ENCODE measurements at places on chromosomes 5 and 9.

- DNase-seq = no peak
These were observed 16.1 kb downstream of the C9orf50 start for GRCh38 chr9:129604766-129605163.

- no peak for DNase-seq
These were observed 133.9 kb downstream of the ESM1 start for GRCh38 chr5:54851449-54851848.

GRCh38 chr5:126098330-126099017 lies 324.7 kb upstream of the GRAMD2B start:
- no peak for DNase-seq

- DNase-seq = no peak
These were observed 20.5 kb upstream of the BHMT start for GRCh38 chr5:79091064-79091463.

GRCh38 chr5:123448743-123449142 lies 25.5 kb upstream of the CEP120 start:
- DNase-seq = no peak

- peak; percentile 24 for DNase-seq
These were observed 43.7 kb upstream of the TTC1 start for GRCh38 chr5:159965031-159965837.

DNA sequence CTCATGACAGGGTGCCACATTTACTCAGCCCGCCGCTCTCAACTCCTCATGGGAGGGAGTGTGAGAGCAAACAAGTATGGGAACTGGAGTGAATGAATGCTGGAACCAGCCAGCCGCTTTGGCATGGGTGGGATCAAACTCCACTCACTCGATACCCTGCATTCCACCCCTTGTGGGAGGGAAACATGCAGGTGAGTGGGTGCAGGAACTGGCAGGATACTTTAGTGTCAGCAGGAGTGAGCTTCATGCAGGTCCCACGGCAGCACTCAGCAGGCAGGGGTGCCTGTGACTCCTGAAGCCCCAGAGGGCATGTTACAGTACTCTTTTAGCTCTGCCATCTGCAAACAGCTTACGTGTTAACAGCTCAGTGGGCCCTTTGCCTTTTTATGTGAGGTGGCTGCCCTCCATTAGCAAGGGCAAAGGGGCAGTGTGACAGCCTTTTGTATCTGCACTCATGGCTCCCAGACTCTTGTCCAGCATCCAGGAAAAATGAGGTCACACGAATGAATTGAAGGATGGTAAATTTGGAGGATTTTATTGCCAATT lies 433.2 kb upstream of the NMUR2 start:
- DNase-seq = no peak

DNA sequence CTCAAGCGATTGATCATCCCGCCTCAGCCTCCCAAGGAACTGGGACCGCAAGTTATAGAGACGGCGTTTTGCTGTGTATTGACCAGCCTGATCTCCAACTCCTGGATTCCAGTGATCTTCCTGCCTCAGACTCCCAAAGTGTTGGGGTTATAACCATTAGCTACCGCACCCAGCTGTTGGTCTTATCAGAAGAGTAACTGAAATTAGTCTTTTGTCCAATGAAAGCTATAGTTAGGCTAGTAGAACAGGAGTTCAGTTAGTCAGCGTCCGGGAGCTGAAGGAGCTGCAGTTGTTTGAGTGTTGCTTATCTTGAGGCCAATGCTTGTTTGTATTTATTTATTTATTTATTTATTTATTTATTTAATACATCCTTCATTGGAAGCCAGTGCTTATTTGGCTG lies 3.2 kb upstream of the MIGA2 start:
- no peak for DNase-seq

DNA sequence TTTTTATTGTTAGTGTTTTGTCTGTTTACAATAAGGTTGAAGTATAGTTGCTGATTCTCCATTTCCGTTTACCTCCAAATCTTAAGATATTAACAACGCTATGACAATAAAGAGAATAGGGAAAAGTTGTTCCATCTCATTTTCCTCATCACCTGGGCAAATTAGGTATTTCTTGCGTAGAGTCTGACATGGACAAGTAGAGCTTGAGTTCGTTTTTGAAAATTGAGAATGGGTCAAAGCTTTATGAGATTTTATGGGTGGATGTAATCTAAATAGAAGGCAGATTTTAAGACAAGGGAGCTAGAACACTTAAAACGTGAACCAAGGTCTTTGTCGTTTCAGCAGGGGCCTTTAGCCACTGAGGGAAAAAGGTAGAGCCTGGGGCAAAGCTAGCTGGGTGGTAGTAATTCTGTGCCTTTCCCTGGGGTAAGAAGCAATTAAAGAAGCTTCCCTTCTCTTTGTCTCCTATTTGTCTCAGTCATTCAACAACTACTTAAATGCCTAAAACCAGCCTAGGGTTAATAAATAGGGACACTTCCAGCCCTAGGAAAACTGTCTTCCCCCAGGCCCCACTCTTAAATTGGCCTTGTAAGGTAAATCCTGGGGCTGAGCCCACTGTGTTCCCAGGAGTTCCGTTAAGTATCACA lies 551 bp upstream of the CAAP1 start:
- no peak for DNase-seq

DNA sequence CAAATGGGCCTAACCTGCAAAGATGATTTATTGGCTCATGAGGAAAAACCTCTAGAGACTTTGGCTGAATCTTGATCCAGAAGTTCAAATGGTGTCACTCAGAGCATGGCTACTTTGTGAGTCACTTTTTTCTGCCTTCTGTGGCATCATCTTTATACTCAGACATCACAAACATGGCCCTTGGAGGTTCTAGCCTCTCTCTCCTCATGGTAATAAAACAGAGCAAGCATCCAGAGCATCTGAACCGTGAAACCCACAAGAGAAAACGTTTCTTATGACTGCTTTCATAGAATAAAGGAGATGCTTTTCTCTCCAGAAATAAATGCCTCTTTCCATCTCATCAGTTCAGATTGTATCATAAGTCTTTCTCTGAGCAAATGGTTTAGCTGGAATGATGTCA lies 780.3 kb downstream of the KCTD16 start:
- DNase-seq = no peak

DNA sequence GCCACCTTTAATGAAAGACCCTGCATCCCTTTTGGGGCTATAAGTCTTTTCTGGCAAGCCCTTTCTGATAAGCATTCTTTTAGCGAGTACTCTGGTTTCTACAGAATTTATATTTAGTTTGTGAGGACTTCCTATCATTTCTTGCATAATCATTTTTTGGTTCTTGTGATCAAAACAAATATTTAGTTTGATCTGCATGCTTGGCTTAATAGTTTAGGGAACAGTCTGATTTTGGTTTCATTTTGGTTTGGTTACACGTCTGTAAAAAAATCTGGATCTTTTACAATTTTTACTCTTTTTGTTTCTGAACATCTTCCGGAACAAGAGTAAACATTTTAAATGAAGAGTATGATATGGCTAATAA lies 1074.4 kb downstream of the CDH9 start:
- no peak for DNase-seq

DNA sequence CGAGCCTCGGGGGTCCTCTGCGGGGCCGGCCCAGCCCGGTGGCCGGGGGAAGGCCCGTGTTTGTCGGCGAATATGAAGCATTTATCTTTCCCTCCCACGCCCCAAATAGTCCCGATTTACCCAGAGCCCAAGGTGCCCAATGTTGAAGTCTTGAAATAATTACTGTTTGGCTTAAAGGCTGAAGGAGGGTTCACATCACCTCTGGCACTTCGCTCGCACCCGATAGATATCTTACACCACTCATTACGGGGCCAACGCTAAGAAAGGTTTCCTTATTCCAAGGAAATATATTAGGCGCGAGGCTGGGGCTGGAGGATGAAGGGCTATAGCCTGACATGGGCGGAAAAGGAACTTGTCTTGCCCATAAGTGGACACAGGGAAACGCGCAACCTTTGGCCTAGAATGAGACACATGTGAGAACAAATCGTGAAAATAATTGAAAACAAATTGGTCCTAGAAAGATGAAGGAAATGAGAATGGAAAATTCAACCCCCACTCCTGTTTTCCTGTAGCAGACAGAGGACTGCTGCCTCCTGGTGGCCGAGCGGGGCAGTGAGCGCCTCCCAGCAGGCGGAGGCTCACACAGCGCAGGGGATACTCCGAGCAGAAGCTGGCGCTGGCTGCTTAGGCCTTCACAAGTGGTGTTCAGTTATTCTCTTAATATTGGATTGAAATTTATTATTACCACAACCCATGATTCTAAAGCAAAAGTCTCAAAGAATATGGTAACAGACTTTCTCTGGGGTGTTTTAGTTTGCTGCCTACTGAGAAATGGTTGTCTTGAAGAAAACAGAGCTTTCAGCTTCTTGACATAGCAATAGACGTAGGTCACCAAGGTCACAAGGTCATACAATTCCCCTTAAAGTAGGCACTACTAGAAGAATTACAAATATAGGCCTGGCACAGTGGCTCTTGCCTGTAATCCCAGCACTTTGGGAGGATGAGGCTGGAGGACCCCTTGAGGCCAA lies 7.9 kb downstream of the CCL21 start:
- DNase-seq = peak; percentile 81

DNA sequence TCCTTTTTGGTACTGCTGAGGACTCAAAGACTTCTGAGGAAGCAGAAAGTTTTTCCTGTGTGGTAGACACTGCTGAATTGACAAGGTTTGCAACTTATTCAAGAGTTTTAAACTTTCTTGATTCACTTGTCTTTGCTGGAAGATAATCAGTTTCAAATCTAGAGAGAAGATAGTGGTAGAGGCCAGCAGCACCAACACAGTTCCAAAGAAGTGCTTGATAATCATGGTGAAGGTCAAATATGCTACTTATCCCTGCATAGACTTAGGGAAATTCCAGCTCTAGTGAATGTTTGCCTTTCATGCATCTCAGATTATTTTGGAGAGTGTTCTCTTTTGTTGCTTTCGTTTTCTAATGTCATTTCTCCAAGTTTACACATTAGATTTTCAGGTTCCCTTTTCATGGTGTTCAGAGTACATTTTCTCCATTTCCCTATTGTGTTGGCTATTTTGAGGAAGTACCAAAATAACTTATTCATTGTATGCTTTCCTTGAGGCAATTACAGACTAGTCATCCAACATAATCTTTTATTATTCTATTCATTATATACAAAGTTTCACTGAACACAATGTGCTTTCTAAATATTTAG lies 550 bp downstream of the IFNE start:
- DNase-seq = no peak

DNA sequence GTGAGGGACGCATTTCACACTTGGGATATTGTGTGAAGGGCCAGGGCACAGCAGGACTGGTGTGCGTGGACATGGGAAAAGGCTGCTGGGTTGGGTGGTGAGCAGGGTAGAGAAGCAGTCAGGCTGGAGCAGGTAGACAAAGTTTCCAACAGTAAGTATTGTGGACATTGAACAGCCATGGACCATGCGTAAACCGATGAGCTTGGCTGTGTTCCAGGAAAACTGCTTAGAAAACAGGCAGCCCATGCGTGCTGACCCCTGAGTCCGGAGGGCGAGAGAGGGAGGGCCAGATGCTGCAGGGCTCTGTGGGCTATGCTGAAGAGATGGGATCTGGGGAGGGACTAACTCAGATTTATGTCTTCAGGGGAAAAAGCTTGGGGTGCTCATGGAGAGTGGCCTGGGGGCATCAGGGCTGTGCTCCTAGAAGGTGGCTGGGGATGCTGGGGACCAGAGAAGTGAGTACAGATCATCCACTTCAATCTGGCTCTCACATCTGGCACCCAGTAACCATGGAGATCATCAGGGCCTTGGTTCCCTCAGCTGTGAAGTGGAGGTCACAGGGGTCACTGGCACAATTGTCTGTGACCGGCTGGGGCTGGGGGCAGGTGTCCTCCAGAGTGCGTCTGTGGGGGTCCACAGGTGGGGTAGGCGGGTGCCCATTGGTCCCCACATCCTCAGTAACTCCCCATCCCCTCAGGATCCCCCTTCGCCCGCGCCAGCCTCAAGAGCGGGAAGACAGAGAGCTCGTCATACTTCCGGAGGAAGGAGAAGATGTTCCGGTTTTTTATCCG lies 93.3 kb downstream of the CACNA1B start:
- no peak for DNase-seq

DNA sequence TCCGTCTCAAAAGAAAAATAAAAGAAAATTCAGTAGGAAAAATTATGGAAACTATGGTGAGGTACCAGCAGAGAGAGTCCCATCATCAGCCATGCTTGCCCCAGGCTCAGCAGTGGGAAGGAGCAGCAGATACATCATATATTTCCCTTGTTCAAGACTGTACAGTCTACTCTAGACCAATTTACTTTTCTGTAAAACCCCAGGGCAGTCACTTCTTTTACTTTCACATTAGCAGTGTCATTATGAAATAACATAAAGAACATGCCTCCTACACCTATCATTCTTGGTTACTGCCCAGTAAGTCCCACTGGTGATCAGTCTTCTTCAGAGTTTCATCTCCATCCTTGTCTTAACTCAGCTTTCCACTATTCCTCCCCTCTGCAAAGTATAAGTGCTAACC lies 1145.0 kb downstream of the MAT2B start:
- no peak for DNase-seq

- no peak for DNase-seq
These were observed 275.3 kb downstream of the TMEM38B start for GRCh38 chr9:105969636-105970035.

- DNase-seq = no peak
These were observed 247.2 kb downstream of the CETN3 start for GRCh38 chr5:90162324-90162723.

- peak; percentile 32 for DNase-seq
These were observed 87.5 kb upstream of the SSBP2 start for GRCh38 chr5:81838307-81838906.

- DNase-seq = no peak
These were observed 15.3 kb downstream of the HSPA9 start for GRCh38 chr5:138559937-138560336.

- DNase-seq = no peak
These were observed 12.7 kb downstream of the LPCAT1 start for GRCh38 chr5:1511048-1511447.

DNA sequence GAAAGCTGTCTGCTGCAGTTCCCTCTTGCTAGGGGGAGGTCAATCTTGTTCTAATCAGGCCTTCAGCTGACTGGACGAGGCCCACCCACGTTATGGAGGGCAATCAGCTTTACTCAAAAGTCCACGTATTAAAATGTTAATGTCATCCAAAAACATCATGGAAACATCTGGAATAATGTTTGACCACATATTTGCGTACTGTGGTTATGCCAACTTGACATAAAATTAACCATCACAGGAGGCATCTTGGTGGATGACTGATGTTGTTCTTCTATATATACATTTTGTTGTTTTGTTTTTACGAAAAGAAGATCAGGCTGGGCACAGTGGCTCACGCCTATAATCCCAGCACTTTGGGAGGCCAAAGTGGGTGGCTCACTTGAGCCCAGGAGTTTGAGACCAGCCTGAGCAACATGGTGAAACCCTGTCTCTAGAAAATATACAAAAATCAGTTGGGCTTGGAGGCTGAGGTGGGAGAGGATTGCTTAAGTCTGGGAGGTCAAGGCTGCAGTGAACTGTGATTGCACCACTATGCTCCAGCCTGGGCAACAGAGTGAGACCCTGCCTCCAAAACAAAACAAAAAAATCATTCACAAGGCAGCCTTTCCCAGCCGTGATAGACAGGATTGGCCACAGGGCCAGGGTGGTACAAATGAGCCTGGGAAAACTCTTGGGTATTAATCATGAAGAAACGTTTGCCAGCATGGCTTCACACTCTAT lies 33.8 kb upstream of the PRXL2C start:
- no peak for DNase-seq

Measured in large intestine (tissue), 12 donors.